ENCODE measurements at places on chromosomes 5 and 9.
A peak's percentile ranks its signal among the peaks of the same experiment; 100 is the strongest.

DNA sequence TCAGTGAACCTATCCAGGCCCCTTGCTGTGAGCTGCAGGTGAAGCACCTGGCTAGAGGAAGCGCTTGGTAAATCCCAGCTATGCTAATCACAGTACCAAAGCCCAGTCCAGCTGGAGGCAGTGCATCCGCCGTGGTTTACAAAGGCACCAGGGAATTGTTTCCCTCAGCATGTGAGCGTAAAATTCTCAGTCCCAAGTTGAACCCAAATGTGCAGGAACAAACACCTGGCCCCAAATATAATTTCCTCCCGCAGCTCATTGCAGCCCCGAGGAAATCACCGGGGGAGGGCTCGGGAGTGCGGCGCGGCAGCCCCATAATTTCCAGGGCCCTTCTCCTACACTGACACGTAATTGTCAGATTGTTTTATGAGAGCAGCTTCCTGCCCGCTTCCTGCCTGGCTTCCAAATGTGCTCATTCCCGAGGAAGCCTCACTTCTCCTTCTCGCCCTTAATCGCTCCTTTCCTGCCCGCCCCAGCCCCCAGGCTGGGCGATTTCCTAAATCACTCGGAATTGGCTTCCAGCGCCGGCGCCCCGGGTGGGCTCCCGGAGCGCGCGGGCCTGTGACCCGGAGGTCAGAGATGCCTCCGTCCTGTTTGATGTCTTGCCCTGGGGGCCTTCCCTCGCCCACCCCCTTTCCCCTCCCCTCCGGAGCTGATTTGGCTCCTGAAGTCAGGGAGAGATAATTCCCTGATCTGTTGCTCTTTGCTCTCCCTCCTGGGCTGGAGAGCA lies 134.4 kb downstream of the FGF1 start:
- no peak for DNase-seq

DNA sequence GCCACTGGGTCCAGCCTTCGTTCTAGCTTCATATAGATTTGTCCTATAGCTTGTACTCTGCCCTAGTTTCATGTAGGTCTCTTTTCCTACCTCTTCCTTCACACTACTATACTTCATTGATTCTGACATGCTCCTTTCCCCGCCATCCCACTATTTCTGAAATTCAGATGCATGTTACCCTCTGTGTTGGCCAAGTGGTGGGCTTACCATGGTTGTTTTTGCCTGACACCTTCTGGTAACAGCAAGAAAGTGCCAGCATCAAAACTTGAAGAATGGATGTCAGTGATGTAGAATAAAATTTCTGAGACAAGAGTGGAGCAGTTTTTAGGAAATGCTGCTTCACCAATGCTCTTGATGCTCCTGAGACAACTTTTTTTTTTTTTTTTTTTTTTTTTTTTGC lies 19.5 kb upstream of the SERINC5 start:
- no peak for DNase-seq

DNA sequence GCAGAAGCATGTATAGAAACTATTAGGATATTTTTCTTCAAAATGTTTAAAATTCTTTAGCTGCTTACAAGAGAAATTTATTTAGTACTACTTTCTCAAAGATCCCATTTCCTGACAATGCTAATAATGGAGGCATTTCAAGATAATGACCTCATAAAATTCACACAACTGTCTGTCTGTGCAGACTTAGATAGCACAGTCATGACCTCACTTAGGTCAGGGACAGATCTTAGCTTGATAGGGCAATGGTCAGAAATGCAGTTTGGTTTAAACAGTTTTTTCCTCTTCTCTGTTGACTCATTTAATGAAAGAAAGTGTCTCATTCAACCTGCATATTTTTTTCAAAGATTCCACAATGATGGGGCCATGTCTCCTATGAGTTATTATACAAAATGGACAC lies 128.4 kb downstream of the GRIA1 start:
- no peak for DNase-seq

DNA sequence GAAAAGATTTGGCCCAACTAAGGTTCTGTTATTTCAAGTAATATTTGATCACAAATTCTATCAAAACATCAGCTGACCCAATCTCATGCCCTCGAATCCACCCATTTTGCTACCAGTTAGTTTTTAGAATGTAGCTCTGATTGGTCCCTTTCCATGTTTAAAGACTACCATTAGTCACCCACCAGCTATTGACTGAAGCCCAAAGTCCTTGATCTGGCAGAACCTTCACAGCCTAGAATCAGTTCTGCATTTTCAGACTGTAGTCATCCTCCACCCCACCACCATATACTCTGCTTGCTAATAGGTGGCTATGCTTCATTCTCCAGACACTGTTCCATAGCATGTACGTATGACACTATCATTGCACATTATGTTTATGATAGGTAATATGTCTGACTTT lies 182.2 kb upstream of the TARS1 start:
- DNase-seq, result no peak

DNA sequence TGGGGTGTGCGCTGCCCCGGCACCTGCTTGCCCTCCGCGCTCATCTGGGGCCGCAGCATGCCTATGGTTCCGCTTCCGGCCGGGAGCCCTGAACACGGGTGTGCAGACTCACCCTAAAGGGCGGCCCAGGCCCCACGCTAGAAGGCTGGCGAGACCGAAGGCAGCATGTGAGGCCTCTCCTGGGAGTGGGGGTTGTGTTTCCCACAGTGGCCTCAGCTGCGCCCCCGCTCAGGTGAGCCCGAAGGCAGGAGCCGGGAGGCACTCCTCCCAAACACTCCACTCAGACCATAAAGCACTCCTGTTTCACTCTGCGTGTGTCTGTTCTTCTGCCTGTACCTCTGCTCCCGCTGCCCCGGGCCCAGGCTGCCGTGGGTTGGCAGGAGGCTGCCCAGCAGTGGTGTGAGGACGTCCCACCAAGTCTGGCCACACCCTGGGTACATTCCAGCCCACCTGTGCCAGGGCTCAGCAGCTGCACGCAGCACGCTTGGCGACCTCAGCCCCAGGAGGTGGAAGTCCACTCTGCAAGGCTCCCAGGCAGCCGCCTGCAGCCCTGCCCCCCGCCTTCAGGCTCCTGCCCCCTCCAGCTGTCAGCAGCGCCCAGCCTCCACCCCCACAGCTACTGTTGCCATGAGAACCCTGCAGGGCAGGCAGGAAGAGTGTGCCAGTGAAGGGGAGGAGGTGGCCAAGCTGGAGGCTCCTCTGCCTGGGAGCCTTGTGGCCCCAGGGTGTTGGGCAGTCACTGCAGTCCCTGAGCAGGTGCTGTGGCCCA lies 1.2 kb upstream of the AJM1 start:
- peak; percentile 68 for DNase-seq

- DNase-seq, result no peak
Observed at GRCh38 chr9:16542290-16542689, 328.2 kb downstream of the BNC2 start.

DNA sequence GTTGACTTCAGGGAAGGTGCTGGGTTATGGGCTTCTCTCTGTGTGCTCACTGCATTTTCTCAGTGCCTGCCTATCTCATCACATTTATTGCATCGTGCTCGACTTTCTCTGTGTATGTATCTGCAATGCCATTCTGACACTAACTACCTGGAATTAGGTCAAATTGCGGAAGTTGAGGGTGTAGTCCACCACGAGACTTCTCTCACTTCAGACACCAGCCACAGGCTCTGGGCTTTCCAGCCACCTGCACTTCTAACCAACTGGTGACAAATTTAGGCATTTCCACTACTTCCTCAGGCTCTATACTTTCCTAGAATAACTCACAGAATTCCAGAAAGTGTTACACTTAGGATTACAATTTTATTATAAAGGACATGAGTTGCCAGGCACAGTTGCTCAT lies 188.6 kb upstream of the ZNF608 start:
- DNase-seq, result no peak

DNA sequence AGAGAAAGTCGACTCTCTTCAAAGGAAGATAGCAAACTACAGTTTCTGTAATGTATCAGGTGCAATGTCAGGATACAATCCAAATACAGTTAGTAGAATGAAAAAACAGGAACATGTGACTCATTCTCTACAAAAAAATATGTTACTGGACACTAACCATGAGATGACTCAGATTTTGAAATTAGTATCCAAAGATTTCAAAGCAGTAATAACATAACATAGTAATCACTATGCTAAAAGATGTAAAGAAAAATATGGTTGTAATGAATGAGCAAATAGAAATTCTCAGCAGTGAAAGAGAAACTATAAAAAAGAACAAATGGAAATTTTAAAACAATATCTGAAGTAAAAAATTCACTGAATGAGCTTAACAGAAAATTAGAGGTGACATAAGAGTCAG lies 42.3 kb downstream of the SHOC1 start:
- DNase-seq, result peak; percentile 29

DNA sequence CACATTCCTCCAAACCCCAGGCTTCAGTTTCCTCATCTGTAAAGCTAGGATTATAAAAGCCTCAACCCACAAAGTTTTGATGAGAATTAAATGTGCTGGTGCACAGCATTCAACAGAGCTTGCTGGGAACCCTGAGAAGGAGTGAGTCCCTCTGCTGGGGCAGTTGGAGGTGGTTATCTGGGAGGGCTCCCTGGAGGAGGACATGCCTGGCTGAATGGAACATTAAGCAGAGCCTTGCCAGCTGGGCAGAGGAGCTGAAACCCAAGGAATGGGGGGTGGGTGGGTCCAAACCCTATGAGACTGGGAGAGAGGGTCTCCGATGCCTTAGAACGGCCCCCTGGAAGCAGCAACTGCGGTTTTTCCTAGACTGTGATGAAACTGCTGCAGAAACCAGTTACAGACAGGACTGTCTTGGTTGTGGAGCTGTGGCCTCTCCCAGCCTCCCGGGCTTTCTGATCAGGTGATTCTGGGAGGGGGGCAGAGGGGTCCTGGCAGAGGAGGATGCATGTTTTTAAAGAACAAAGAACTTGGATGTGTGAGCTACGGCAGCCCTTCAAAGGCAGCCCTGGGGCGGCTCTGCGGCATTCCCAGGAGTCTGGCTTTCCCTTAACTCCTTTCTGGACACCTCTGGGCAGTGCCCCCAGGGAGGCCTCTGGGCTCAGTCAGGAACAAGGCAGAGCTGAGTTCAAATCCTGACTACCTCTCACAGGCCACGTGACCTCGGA lies 20.8 kb downstream of the FIBCD1 start:
- DNase-seq, result no peak

GRCh38 chr5:164636456-164636855 lies 1131.0 kb downstream of the MAT2B start:
- no peak for DNase-seq

DNA sequence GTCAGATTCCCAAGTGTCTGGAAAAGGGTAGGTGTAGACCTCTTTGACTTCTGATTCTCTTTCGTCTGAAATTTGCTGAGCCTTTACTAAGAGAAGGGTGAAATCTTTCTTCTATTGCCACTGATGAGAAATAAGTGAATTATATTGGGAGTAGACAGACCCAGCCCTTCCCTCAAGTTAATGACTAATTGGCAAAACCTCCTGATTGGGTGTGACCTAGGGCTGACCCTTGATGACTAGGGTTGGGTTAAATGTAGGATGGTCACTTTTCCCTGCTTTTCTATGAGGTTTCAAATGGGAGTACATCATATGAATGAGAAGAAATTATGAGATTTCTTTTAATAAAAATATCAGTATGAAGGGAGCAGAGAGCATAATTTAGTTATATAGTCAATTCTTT lies 73.4 kb upstream of the C5orf46 start:
- DNase-seq, result no peak

DNA sequence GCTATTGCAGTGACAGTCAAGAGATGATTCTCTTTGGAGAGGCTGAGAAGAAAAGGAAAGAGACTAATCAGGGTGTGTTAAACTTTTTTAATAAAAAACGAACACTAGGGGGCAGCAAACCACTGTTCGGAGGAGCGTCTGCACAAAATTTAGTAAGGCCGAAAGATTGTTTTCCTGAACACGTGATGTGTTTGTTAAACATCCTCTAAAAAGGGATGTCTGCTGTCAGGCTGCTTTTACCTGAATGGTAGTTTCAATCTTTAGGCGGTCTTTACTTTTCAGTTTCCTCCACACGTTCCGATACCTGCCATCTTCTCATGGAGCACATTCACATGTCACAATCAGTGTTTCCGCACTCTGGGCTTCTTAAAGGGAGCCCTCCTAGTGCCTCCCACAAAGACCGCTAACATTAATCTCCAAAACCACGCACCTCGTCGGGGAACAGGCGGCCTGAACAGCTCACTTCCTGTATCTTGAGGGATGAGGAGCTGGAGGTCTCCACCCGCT lies 125.2 kb downstream of the GPBP1 start:
- DNase-seq, result peak; percentile 53

DNA sequence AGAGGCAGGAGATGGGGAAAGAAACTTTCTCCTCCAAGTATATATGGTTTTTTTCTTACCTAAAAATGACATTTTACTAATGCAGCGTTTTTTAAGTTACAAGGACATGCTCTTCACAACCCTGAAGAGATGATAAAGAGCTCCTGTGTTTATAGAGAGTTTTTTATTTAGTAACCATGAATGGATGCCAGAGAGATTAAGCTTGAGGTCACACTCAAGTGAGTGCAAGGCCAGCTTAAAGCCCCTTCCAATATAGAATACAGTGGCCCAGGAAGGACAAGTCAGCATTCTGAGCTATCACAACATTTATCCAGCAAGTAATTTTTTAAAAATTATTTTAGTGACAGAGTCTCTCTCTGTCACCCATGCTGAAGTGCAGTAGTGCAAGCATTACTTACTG lies 6.7 kb upstream of the HAVCR2 start:
- no peak for DNase-seq

DNA sequence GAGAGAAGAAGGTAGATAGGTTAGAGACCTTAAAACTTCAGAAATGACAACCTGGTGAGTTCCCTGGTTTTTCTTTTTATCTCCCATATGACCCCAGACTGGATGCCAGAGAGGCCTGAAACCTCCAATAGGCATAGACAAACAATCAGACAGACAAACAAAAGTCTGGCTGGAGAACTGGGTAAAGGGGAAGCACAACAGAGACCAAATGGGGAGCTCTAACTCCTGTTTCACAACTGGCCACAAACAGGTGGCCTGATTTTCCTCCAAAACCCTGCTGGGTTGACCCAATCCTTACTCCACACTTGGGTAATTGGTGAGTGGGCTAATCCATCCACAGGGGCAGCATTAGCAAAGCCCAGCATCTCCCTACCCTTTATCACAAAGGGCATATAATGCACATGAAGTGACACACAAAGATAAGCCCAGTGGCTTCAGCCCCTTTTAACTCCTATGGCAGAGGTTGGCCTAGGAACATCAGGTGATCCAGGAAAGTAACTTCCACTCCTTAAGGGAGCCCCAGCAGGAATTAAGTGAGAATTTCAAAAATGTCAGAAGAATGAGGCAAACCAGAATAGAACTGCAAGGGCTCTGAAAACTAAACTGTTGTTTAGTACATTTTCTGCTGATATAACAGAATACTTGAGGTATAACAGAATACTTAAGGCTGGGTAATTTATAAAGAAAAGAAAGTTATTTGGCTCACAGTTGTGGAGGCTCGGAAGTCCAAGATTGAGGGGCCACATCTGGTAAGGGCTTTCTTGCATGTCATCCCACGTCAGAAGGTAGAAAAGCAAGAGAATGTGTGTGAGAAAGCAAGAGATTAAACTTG lies 60.9 kb upstream of the ROR2 start:
- no peak for DNase-seq

DNA sequence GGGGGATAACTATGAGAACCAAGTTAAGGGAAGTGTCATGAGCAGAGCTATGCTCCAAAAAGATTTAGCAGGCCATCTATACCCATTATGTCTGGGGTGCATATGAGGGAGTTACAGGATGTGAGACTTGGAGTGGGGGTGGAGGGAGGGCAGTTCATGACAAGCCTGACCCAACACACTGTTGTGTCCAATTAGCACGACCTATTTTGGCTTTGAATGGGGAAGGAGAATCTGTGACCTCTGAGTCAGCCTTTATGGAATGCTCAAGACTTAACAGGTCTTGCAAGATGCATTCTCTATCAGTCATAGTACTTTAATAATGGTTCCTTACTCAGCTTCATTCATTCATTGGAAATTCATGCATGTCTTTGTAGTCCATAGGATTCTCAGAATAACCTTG lies 71.7 kb downstream of the GRIA1 start:
- peak; percentile 66 for DNase-seq

- DNase-seq, result no peak
Observed at GRCh38 chr5:86964889-86965288, 302.8 kb upstream of the RASA1 start.
